ENCODE measurements at places on chromosomes 1 and 21. TPM values are rescaled to one million over a fixed set of nuclear protein-coding genes. Genes with fewer than 3 reads are reported as not detected.

DNA sequence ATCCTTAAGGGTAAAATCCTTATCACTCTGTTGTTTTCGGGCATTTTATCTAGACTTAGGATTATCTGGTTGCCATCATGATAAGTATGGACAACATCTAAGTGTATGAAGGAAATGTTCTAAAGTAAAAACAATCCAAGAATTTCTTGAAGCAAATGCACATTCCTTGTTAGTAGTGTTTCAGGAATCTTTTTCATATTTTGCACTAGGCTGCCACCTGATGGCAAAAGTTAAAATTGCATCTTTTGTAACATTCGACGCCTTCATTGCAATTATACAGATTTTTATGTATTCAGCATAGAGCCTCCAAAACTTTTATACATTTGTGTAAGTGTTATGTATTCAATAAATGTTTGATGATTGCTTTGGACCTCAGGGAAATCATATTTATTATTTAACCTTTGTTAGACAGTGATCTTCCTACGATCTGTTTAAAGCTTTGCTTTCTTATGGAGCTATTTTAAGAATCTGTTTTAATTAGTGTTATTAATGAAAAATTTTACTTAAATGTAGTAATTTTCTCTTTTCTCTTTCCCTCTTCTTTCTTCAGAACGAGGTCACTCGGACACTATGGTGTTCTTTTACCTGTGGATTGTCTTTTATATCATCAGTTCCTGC, 49.4 kb upstream of the KIAA1614 start:
- no peak for DNase-seq

DNA sequence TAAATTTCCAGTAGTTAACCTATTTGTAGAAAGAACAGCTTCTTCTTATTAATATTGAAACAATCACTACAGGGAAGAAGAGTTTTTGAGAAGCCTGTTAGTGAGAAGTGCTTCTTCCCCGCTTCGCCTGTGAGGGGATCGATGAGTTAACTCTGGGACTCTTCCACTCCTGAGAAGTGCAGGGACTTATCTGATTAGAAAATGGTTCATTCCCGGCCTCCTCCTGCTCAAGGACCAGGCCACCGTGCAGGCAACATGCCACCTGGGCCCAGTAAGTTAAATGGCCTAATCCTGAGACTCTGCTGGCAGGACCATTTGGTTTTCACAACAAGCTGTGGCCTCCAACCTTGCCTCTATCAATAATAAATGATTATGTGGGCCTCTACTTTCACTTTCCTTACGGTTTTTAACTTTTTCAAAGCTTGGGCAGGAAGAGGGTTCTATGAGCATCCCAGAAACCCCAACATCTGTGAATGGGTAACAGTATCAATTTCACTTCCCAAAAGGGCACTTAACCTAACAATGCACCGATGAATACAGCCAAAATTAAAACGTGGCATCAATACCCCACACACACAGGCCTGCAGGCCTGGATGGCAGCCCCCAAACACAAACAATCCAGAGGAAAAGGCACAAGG, 33.1 kb downstream of the SIPA1L2 start:
- DNase-seq = no peak

The ALX3 gene
- 0.36 TPM for polyA plus RNA-seq

The TAS1R1 gene
- 0.74 TPM for polyA plus RNA-seq

GRCh38 chr1:203082571-203083462, 3.0 kb downstream of the MYOG start:
- no peak for DNase-seq

DNA sequence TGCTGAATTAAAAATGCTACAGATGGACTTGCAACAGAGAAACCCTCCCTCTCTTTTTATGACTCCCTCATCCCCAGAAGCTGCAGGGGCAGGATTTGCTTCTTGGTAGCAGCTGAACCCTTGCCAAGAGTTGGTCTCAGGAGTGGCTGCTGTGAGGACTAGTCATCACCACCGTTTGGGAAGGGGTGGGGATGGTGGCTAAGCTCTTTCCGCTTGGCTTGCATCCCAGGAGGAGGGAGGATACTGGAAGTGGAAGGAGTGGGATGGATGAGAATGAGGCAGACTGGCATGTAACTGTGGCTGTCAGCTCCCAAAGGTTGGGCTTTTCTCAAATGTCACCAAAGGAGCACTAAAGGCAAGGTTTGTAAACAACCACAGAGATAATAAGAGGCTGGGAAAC, 50.8 kb upstream of the COL24A1 start:
- DNase-seq = no peak

The APOBEC4 gene
- not detected for polyA plus RNA-seq

- DNase-seq = no peak
Measured at GRCh38 chr1:218478336-218478735, 133.2 kb downstream of the TGFB2 start.

The NAXE gene
- polyA plus RNA-seq = 75.0 TPM

The GLIS1 gene
- polyA plus RNA-seq = 0.39 TPM

The RGSL1 gene
- not detected for polyA plus RNA-seq

DNA sequence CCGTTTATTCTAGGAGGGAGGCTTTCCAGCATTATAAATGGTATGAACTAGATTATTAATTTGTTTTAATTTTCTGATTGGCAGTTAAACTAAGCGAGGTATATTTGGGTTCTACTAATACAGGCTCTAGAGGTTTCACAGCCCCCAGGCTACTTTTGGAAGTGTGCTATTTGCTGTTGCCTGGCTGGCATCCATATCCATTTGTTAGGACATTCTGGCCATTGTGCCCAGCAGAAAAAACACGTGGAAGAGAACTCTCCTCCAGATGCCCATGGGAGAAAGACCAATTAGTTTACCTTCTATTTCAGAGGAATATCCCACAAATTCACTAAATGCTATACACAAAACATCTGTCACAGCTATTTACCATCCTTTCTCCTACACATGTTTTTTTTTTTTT, 29.3 kb downstream of the MACO1 start:
- no peak for DNase-seq

DNA sequence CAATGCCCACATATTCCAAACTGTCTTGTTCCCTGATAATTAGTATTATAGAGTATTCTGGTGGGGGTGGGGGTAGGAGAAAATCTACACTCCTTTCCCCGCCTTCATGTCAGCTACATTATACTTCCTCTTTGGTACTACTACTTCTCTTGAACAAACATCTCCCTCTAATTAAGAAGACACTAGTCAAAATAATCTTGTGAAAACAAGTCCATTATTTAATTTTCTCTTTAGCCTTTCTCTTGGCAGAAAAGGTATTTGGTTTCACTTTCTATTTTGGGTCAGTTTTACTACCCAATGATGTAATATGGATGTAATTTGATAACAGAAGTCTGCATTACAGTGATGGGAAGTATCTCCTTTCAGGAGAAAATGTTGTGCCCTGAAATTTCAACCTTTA, 22.5 kb downstream of the NTMT2 start:
- no peak for DNase-seq

DNA sequence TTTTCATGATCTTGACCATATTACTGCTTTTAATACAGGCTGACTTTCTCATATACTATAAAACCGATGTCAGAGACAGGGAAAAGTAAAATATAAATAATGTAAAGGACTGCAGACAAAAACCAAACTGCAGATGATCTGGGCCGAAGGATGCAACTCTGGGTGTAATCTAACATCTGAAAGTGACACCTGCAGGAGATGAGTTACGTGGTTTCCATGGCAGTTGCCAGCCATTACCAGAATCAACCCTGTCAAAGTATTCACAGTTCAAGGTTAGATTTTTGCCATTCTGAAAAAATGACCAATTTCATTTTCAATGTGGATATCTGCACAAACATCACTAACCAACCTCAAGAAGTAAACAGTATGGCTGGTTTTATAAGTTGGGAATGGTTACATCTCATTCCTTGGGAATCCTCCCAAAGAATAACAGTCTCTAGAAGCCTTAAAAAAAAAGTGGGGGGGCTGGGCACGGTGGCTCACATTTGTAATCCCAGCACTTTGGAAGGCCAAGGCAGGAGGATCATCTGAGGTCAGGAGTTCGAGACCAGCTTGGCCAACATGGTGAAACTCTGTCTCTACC, 27.7 kb downstream of the DNAJC11 start:
- DNase-seq = no peak

DNA sequence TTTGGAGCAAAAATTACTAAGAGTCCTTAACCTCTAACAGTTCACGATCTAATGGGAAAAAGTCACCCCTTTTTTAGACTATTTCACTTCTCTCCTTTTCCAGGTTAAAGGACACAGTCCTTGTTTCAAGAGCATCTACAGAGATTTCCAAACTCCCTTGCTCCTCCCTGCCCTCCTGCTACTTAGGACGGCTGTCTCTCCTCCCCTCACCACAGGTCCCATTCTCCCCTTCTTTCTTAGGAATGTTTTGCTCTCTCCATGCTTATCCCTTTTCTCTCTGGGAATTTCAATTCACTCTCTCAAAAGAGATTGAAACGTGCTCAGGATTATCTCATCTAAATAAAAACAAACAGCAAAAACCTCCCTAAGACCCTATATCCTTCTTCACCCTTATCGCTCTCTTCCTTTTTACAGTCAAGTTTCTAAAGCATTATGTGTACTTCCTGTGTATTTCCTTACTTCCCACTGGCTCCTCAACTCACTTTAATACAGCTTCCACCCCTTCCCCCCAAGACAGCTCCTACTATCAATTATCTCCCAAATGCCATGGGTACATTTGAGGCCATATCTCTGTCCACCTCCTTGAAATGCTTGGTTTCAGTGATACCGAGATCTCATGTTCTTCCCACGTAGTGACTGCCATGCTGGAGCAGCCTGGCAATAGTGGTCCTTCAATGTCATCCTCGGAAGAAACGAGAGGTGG, 43.2 kb upstream of the ZNF281 start:
- no peak for DNase-seq

DNA sequence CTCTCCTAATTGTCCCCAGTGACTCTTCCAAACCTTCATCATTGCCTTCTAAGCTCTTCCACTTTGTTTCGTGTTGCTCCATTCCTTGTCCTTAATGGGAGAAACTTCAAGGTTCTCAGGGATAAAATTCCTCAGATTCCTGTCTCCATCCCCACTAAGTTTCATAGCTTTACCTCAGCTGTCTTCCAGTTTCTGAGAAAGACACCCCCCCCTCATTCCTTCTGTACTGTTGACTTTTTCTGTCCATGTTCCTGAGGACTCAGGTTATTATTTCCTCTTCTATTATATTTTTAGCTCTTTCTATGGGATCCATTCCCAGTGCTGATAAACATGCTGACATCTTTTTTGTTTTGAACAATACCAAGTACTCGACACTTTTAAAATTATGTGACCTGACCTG, 215.3 kb upstream of the PTGFR start:
- no peak for DNase-seq

GRCh38 chr1:59419361-59420140, 122.7 kb downstream of the FGGY start:
- DNase-seq = no peak

Measured in ovary (tissue), 10 donors.